Omental fat pad (tissue), 4 donors: ENCODE measurements at places on chromosomes 1 and 21. TPM values are rescaled to one million over a fixed set of nuclear protein-coding genes. Genes with fewer than 3 reads are reported as not detected.

Gene ZNF695
- total RNA-seq, result not detected

Gene IL6R
- 78.9 TPM for total RNA-seq

Gene VHLL
- not detected for total RNA-seq

- peak; percentile 63 for DNase-seq
These were observed 9.5 kb downstream of the ZBTB7B start for GRCh38 chr1:155012026-155012546.

GRCh38 chr1:202811296-202812175 is 782 bp downstream of the PCAT6 start:
- no peak for DNase-seq

DNA sequence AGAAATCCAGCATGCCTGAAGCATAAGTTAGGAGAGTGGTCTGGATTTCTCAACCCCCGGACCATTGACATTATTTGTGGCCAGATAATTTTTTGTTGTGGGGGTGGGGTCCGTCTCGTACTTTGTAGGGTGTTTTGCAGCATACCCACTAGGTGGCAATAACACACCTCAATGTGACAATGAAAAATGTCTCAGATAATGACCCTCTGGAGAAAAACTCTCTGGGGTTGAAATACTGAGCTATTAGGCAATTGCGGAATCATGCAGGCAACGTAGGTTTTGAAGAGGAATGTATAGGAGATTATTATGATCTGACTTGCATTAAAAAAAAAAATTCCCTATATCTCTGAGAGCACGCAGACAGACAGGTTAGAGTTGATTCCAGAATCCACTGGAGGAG is 25.3 kb upstream of the RRP15 start:
- no peak for DNase-seq

DNA sequence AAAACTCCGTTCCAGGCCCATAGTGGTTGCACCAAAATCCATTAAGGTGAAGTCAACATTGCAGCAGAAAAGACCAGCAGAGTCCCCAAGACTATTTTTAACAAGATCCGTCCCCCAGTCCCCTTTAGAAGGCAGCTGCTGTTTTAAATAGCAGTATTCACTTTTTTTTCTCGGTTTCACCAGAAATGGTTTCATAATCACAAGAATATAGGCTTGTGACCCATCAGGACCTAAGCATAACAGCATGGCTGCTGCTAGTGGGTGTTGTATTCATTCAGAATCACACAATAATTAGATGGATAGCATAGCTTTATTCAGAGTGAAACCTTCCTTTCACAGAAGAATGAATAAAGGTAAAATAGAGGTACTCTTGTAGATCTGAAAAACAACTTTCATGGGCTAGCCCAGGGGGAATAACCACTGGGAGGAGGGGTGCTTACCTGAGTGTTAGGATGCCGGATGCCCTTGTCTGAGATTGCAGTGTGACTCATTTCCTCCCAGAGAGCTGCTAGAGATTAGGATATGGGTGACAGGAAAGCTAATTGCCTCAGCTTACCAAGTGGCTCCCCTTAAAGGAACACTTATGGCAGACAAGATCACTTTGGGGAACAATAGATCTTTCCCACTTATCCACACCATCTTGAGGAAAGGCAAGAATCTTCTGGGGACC is 35.0 kb downstream of the ACKR1 start:
- DNase-seq, result no peak
